ENCODE measurements at places on chromosomes 16 and 17.
A peak's percentile ranks its signal among the peaks of the same experiment; 100 is the strongest.

GRCh38 chr16:76941113-76941512 lies 249.9 kb upstream of the MON1B start:
- no peak for DNase-seq

- DNase-seq, result peak; percentile 26
Observed at GRCh38 chr16:84175350-84176081, 11.3 kb downstream of the TAF1C start.

- no peak for DNase-seq
Observed at GRCh38 chr16:60295451-60295850, 1561.3 kb upstream of the GOT2 start.

DNA sequence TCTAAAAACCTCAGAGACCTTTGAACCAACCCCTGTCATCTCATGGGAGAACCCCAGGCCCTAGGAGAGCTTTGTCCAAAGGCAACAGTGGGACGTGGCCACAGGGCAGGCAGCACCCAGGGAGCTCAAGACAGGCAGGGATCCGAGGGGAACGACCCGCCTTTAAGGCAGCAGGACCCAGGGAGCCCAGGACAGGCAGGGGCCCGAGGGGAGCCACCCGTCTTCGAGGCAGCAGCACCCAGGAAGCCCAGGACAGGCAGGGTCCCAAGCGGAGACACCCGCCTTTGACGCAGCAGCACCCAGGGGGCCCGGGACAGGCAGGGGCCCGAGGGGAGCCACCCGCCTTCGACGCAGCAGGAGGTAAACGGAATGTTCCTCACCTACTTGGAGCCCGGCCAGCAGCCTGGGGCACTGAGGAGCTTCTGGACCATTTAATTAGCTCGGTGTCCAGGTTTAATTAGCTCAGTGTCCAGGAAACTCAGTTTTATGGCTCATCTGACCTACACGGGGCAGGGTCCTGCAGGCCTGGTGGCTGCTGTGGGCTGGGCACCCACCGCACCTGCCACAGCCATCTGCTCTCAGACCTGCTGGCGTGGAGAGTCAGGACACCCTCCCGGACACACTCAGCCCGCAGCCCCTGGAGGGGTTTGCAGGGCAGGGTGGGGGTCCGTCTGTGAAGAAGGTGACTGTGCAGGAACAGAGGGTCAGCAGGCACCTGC lies 24.4 kb downstream of the PIEZO1 start:
- no peak for DNase-seq

DNA sequence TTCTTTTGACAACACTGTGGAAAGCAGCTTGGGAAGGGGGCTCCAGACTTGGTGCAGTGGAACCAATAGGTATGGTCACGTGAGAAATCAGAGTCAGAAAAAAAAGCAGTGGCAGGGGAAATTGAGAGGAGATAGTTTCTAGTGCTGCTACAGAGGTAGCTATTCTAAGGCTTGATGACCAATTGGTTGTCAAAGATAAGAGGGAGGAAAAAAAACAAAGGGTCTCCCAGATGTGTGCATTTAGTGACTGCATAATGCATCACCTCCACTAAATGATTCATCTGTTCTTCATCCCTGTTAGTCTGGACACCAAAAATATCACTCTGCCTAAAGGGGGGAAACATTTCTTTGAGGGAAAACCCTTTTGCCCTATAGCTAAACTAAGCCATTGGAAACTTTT lies 56.5 kb downstream of the PIGL start:
- DNase-seq, result no peak

GRCh38 chr17:12548558-12548957 lies 117.1 kb upstream of the MYOCD start:
- DNase-seq, result no peak

DNA sequence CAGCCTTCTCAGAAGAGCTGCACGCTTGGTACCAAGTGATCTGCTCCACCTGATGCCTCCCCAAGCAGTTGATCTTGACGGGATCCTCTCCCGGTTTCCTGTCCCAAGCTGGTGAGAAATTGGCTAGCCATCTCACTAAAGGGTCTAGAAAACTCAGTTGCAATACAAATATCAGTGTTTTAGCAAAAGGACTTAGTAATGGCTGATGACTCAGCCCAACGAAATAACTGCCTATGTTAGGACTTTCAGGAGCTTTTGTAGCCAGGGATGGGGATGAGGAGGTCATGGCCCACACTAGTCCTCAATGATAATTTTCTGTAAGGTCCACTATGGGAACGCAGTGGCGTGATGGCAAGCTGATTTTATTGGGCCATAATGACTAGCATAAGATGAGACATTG lies 23.3 kb upstream of the ENGASE start:
- no peak for DNase-seq

- DNase-seq, result no peak
Observed at GRCh38 chr16:54022362-54022761, 264.2 kb downstream of the IRX3 start.

DNA sequence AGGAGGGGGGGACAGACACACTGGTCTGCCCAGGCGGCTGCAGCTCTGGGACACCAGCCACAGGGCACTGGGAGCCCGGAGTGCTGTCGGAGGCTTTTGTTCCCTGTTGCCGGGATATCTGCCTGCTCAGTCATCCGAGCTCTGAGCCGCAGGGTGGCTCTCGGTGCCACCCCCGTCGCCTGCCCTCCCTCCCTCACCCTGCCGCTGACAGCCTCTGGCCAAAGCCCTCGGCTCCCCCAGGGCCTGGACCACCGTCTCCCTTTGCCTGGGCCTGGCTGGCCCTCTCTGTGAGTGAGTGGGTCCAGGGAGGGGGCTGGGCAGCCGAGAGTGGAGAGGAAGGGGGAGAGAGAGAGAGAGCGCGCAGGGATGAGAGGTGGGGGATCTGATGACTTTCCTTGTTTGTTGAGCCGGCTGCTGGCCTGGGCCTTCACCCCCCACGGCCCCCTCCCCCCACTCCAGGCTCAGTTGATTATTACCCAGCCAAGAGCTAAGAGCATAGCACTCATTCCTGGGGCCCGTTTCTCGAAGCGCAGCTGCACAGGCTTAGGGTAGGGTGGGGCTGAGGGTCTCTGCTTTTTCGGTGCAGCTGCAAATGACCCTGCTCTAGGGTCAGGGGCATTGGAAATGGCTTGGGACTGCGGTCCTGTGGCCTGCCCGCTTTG lies 2.7 kb downstream of the FOXJ1 start:
- no peak for DNase-seq
